ENCODE measurements at places on chromosomes 4 and X. TPM values are rescaled to one million over a fixed set of nuclear protein-coding genes. Genes with fewer than 3 reads are reported as not detected.

ITIH6 gene
- polyA plus RNA-seq: not detected

GAGE13 gene
- not detected for polyA plus RNA-seq

DNA sequence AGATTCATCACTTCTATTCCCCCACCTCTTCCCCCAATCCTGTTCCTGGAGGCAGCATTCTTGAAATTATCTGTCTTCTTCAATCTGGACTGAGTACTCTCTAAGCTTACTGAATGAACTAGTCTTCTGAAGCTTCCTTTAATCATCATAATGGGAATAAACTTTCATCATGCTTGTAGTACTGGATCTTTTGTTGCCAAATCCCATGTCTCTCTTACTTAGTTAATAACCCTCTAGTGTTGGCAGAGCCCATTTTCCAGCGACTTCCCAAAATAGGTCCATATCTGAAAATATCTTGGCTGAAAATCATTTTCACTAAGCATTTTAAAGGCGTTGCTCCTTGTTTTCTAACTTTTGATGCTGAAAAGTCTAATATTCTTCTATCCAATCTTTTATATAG, 39.6 kb downstream of the RPS6KA3 start:
- no peak for DNase-seq

- DNase-seq: no peak
These were observed 608.8 kb upstream of the EPHA5 start for GRCh38 chr4:66279084-66279483.

- DNase-seq: no peak
These were observed 257.1 kb upstream of the RPS6KA3 start for GRCh38 chrX:20523626-20524312.

Data from stomach (tissue), 19 donors.